ENCODE measurements at places on chromosomes 5 and 9. TPM values are rescaled to one million over a fixed set of nuclear protein-coding genes. Genes with fewer than 3 reads are reported as not detected.

SLC1A1 gene
- 14.2 TPM for total RNA-seq

SLC4A9 gene
- total RNA-seq, result not detected

AGTPBP1 gene
- 16.8 TPM for total RNA-seq

LCN15 gene
- not detected for total RNA-seq

PPP2R2B gene
- not detected for total RNA-seq

ORM1 gene
- total RNA-seq, result not detected

LRRTM2 gene
- total RNA-seq, result under 0.01 TPM

ATP6V0E1 gene
- 389 TPM for total RNA-seq

FRRS1L gene
- total RNA-seq, result under 0.01 TPM

ANKDD1B gene
- total RNA-seq, result 0.23 TPM

SVEP1 gene
- 9.8 TPM for total RNA-seq

FOXD4L6 gene
- under 0.01 TPM for total RNA-seq

TNFSF15 gene
- under 0.01 TPM for total RNA-seq

TMEM252 gene
- not detected for total RNA-seq

HTR1A gene
- total RNA-seq, result not detected

GPR150 gene
- total RNA-seq, result 0.45 TPM

KLHL3 gene
- 3.4 TPM for total RNA-seq

IFNK gene
- not detected for total RNA-seq

OR1B1 gene
- total RNA-seq, result 0.08 TPM

HACD4 gene
- total RNA-seq, result 1.4 TPM

IRF1 gene
- 9.2 TPM for total RNA-seq

PCDHGA6 gene
- total RNA-seq, result 2.3 TPM

RASEF gene
- 0.30 TPM for total RNA-seq

AQP3 gene
- 1.5 TPM for total RNA-seq

GRIN3A gene
- total RNA-seq, result not detected

SRD5A1 gene
- total RNA-seq, result 17.7 TPM

FABP6 gene
- not detected for total RNA-seq

SOHLH1 gene
- total RNA-seq, result not detected

PALM2AKAP2 gene
- total RNA-seq, result 18.8 TPM

SARDH gene
- total RNA-seq, result 1.2 TPM

AJM1 gene
- total RNA-seq, result 0.90 TPM

MARVELD2 gene
- total RNA-seq, result 0.53 TPM

EPB41L4B gene
- 0.12 TPM for total RNA-seq

ARID3C gene
- 0.08 TPM for total RNA-seq

APC gene
- total RNA-seq, result 41.9 TPM

LARP1 gene
- total RNA-seq, result 22.1 TPM

FST gene
- total RNA-seq, result 38.1 TPM

TMED9 gene
- 251 TPM for total RNA-seq

FYB1 gene
- not detected for total RNA-seq

FGF18 gene
- not detected for total RNA-seq

MELK gene
- total RNA-seq, result 12.3 TPM

C9orf50 gene
- not detected for total RNA-seq

ARHGEF39 gene
- not detected for total RNA-seq

SHB gene
- 28.8 TPM for total RNA-seq

CTXN3 gene
- total RNA-seq, result not detected

LCN10 gene
- total RNA-seq, result not detected

NKD2 gene
- total RNA-seq, result 0.70 TPM

KCNV2 gene
- not detected for total RNA-seq

HRCT1 gene
- total RNA-seq, result 12.0 TPM

SLC34A1 gene
- total RNA-seq, result not detected

OLFM1 gene
- 0.15 TPM for total RNA-seq

ACOT12 gene
- total RNA-seq, result not detected

SPATA31E1 gene
- not detected for total RNA-seq
